ENCODE measurements at places on chromosomes 1 and 21.
A peak's percentile ranks its signal among the peaks of the same experiment; 100 is the strongest.

DNA sequence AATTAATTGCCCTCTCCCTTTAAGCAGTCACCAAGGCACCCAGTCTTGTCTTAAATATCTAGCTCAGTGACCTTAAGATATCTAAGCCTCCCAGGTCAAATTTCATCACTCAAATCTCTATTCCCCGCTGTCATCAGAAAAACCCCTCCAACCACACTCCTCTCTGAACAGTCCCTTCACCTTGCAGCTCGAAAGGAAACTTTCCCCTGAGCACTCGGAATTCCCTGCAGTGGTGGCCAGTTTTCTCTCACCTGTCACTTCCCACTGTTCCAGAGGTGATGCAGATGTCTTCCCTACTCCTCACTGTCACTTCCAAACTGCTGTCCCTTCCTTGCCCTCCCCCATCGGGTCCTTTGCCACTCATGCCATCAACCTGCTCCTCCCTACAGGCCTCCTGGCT, 15.3 kb upstream of the SSX2IP start:
- no peak for DNase-seq

DNA sequence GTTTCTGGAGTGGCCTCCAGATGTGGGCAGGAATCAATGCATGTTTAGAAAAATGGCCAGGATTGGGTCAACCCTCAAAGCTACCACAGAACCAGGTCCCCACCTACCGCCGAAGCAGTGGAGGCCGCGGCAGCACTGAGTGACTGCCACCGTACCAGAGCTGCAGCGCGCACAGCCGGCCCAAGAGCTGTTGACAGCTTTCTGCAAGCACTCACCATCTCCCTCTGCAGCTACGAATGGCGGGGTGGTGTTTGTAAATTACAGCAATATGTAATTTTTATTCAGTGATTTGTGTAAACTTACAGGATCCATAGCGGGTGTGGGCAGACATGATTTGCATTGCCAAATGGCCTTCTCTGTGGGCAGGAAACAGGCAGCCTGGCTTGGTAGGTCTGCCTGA, 96.4 kb downstream of the CAMK2N1 start:
- DNase-seq, result no peak

GRCh38 chr1:152035539-152036266, 1.1 kb downstream of the S100A11 start:
- peak; percentile 25 for DNase-seq

DNA sequence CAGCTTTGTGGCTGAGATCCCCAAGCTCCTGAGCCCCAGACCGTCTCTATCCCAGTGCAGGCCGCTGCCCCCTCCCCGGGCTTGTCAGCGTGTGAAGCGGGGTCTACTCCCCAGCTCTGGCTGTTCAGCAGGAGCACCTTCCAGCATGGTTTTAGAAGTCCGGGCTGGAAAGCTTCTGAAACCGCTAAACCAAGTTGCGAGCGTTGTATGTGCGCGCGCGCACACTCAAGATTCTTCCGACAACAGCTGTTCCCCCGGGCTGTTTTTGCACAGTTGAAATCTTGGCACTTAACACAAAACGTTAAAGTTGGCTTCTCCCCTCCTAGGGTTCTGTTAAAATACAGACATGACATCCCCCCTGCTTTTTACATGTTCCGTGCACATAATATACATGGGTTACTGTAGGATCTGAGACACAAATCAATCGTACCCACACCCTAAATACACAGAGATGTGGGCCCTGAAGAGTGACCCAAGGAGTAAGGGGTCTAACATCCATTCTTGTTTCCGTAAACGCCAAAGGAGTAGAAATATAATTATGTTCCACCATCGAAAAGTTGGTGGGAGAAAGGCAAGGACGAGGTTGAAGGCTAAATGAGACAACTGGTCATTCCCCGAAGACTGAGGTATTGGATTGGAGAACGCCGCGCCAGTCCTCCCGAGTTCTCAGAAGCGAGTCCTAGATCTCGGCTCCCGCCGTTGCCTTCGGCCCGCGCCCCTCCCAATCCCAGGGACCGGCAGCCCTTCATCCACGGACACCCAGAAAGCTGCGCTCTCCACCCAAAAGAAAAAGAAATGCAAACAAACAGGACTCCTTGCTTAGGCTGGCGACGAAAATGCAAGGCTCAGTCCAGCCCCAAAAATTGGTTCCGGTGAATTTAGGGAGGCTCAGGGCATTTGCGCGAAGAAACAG, 1.3 kb downstream of the TBX15 start:
- peak; percentile 64 for DNase-seq

- DNase-seq, result no peak
Measured at GRCh38 chr1:70987497-70987896, 60.1 kb downstream of the PTGER3 start.

GRCh38 chr1:52668711-52669110, 29.4 kb downstream of the COA7 start:
- no peak for DNase-seq

DNA sequence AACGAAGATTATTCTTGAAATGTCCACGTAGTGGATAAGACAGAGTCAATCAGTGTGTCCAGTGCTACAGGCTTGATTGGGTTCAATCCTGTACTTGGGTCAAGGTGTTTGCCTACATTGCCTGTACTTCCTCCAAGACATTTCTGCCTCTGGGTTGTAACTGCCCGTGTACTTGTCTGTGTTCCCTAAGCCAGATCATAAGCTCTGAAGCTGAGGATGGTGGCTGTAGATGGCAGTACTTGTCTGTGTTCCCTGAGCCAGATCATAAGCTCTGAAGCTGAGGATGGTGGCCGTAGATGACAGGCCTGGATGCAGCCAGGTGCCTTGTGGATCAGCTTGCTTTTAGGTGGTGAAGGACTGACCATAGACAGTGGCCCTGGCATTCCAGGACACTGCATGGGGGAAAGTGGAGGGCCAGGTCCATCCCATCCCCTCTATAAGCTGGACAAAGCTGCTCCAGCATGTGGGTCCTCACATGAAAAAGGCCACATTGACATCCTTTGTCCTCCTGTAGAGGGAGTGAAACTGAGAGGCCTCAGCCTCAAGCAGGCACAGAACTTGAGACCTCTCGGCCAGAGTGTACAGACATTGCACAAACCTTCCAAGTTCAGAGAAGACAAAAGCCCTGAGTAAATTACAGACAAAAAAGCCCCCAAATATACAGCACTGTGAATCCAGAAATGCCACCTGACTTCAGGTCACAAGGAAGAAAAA, 2.0 kb upstream of the SRM start:
- no peak for DNase-seq

GRCh38 chr21:15164678-15165303, 100.0 kb upstream of the NRIP1 start:
- no peak for DNase-seq

- DNase-seq, result peak; percentile 91
Measured at GRCh38 chr1:151680826-151681225, 35.8 kb downstream of the CELF3 start.

- no peak for DNase-seq
Measured at GRCh38 chr1:173148971-173149370, 58.2 kb downstream of the TNFSF4 start.

DNA sequence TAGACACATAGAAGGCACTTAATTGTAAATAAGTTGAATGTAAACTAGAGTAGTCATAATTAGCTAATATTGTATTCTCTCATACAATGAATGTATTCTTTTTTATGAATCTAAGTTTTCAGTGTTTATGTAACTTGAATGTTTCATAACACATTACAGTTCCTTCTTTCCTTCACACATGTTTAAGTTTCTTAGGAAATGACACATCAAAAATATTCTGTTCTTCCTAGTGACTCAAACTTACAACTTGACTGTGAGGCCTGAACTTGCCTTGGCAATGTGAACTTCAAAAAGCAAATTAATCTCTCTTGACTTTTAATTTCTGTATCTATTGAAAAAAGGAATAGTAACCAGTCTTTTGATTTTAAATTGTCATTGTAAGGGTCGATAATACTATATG, 700.1 kb downstream of the KCNT2 start:
- peak; percentile 28 for DNase-seq

DNA sequence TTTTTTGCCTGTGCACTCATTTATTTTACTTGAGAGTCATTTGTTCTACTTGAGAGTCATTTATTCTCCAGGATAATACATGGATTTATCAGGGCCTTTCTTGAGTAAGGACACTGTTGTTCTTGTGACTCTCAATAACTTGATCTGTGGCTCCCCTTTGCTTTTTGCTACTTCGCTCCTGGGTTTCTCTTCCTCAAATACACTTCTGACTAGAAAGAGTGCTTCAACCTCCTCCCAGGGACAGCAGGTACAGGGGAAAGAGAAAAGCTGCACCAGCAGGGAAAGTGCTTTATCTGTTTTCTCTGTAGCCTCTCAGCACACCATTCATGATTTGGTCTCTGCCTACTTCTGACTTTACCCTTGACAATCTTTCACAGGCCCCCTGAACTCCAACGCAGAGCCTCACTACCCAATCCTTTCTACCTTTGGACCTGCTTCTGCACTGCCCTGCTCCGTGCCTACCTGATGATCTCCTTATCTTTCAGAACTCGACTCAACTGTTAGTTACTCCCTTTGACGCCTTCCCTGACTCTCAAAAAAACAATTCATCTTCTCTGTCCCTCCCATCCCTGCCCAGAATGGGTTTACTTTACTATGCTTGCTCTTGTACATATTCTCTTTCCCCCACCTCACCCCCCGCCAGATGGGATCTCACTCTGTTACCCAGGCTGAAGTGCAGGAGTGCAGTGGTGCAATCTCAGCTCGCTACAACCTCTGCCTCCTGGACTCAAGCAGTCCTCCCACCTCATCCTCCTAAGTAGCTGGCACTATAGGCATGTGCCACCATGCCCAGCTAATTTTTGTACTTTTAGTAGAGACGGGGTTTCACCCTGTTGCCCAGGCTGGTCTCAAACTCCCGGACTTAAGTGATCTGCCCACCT, 15.6 kb upstream of the PIGM start:
- no peak for DNase-seq

- no peak for DNase-seq
Measured at GRCh38 chr1:21058035-21058793, 118.5 kb downstream of the EIF4G3 start.

GRCh38 chr1:114219172-114219868, 65.7 kb upstream of the SYT6 start:
- DNase-seq, result peak; percentile 42

DNA sequence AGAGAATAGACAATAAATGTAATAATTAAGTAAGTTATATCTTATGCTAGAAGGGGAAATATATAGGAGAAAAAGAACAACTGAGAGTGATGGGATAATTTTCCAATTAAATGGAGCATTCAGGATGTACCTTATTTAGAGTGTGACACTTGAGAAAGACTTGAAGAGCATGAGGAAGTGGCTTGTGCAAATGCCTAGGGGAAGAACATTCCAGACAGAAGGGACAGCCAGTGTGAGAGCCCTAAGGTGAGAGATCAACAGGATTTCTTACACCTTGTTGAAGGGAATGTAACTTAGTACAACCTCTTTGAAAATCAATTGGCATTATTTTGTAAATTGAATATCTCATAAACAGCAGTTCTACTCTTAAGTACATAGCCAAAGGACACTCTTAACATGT, 28.8 kb upstream of the TSPAN2 start:
- DNase-seq, result no peak

DNA sequence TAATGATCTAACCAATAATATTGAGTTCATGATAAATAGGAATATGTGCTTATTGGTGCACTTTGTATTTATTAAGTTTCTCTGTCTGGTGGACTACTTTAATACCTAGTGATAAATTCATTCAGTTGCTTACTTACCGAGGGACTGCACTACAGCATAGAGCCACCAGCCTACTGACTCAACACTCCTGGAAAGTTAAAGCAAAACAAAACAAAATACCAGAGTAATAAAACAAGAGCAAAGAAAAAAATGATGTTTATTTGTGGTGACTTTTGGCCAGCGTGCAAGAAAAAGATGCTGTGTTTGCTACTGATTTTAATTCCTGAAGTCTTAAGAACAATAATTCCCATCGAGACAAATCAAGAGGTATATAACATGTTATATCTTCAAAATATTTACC, 586.3 kb downstream of the PLA2G4A start:
- no peak for DNase-seq

- DNase-seq, result no peak
Measured at GRCh38 chr1:13892671-13893325, 192.8 kb downstream of the PRDM2 start.

DNA sequence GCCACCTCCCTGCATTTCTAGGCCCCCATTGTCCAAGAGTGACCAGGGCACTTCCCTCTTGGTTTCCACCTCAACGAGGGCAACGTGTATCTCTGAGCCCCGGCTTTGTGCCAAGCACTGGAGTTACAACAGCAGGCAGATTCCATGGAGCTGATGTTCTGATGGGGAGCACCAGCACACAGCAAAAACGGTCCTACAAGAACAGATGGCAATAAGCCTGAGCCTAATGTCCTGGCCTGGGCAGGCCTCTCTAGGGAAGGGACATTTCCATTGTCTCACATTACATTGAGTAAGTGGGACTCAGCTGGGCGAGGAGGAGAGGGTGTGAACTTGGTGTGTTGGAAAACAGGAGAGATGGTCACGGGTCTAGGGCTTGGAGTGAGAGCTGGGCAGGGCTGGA, 27.2 kb upstream of the NPPB start:
- DNase-seq, result no peak

GRCh38 chr1:6508154-6508815, 16.8 kb upstream of the PLEKHG5 start:
- no peak for DNase-seq

GRCh38 chr1:91693557-91693956, 192.4 kb downstream of the TGFBR3 start:
- peak; percentile 19 for DNase-seq

DNA sequence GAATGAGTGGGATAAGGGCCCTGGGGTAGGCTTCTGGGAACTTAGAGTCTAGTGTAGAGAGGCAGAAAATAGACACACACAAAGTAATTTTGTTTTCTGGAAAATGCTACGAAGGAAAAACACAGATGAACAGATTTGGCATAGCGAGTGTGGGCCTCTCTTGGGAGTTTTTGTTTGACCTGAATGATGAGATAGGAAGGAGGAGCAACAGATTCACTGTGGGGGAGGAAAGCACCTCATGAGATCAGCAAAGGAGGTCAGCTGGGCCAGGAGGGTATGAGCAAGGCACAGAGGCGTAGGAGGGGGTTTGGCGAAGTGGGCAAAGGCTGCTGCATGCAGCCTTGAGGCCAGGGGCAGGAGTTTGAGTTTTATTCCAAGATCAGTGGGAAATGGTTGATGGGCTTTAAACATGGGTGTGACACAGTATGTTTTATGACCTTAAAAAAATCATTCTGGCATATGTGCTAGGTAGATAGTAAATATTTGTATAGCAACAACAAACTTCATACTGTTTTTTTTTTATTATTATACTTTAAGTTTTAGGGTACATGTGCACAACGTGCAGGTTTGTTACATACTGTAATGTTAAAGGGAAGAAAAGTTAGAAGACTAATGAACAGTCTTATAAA, 57.9 kb downstream of the FGGY start:
- no peak for DNase-seq

DNA sequence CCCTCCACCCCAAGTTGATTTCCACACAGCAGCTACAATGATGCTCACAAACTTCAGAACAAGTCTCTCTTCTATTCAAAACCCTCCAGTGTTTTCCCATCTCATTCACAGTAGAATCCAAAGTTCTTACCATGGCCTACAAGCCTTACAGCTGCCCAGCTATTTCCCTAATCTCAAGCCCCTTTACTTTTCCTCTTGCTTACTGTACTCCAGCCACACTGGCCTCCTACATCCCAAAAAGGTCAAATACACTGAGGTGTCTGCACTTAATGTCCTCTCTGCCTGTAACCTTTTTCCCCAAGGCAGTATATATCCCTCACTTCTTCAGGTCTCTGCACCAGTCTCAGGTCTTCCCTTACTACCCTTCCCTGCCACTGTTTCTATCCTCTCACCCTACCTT, 2.6 kb downstream of the RAP1A start:
- DNase-seq, result no peak
